ENCODE measurements at places on chromosomes 12 and 14. TPM values are rescaled to one million over a fixed set of nuclear protein-coding genes. Genes with fewer than 3 reads are reported as not detected.

Gene CLEC9A
- total RNA-seq: not detected

Gene KRT83
- not detected for total RNA-seq

Gene FSCB
- total RNA-seq: not detected

Gene CCDC197
- total RNA-seq: not detected

Gene LALBA
- total RNA-seq: not detected

Gene USP5
- total RNA-seq: 48.2 TPM

Gene MLF2
- total RNA-seq: 124 TPM

Gene KLHL42
- total RNA-seq: 14.2 TPM

Gene ESR2
- total RNA-seq: not detected

Gene KRT71
- not detected for total RNA-seq

Gene SMCO3
- total RNA-seq: 0.24 TPM

Gene IRAK3
- 18.7 TPM for total RNA-seq

Gene TTC5
- total RNA-seq: 5.4 TPM

Gene AHNAK2
- 56.9 TPM for total RNA-seq

Gene GPHN
- total RNA-seq: 21.3 TPM

Gene KRT5
- 0.78 TPM for total RNA-seq

Gene LMNTD1
- total RNA-seq: not detected

Gene LTBP2
- total RNA-seq: 130 TPM

Gene DUSP16
- total RNA-seq: 4.8 TPM

Gene PMCH
- not detected for total RNA-seq

Gene GLT8D2
- 79.5 TPM for total RNA-seq

Gene RERG
- 5.1 TPM for total RNA-seq

Gene PWP1
- 69.1 TPM for total RNA-seq

Gene CATSPERB
- total RNA-seq: not detected

Gene SLC22A17
- total RNA-seq: 26.1 TPM

Gene PLEKHD1
- total RNA-seq: not detected

Gene ZNF839
- total RNA-seq: 4.9 TPM

Gene POTEM
- total RNA-seq: not detected

Gene RNASE13
- not detected for total RNA-seq

Gene LGR5
- 0.50 TPM for total RNA-seq

Gene ABCC9
- 3.6 TPM for total RNA-seq

Gene SLC25A21
- 0.44 TPM for total RNA-seq

Gene HOXC10
- not detected for total RNA-seq

Gene MTRFR
- 11.1 TPM for total RNA-seq

Gene POP5
- total RNA-seq: 16.7 TPM

Gene ADGRD1
- total RNA-seq: 1.1 TPM

Gene RD3L
- not detected for total RNA-seq

Gene INSM2
- not detected for total RNA-seq

Gene ENDOU
- total RNA-seq: not detected

Gene OTX2
- total RNA-seq: not detected

Gene AQP2
- total RNA-seq: 0.31 TPM
